ENCODE measurements at places on chromosomes 3 and 15. TPM values are rescaled to one million over a fixed set of nuclear protein-coding genes. Genes with fewer than 3 reads are reported as not detected.

GALNT15 gene
- 3.7 TPM for total RNA-seq

LRRC2 gene
- 3.7 TPM for total RNA-seq

ROPN1 gene
- total RNA-seq: not detected

BMF gene
- 8.4 TPM for total RNA-seq

ARPIN gene
- total RNA-seq: 13.0 TPM

COLQ gene
- 14.1 TPM for total RNA-seq

USP4 gene
- total RNA-seq: 18.3 TPM

CD200 gene
- 4.2 TPM for total RNA-seq

PAK6 gene
- total RNA-seq: 1.0 TPM

LMAN1L gene
- total RNA-seq: not detected

CEP70 gene
- total RNA-seq: 64.7 TPM

CYP8B1 gene
- total RNA-seq: not detected

XCR1 gene
- not detected for total RNA-seq

WDR73 gene
- 16.2 TPM for total RNA-seq

TNNC1 gene
- total RNA-seq: 461 TPM

TMF1 gene
- total RNA-seq: 12.5 TPM

UBA5 gene
- total RNA-seq: 21.9 TPM

VPS18 gene
- total RNA-seq: 20.9 TPM

All from skeletal muscle tissue (tissue), 5 donors.